ENCODE measurements at places on chromosomes 4 and X.

DNA sequence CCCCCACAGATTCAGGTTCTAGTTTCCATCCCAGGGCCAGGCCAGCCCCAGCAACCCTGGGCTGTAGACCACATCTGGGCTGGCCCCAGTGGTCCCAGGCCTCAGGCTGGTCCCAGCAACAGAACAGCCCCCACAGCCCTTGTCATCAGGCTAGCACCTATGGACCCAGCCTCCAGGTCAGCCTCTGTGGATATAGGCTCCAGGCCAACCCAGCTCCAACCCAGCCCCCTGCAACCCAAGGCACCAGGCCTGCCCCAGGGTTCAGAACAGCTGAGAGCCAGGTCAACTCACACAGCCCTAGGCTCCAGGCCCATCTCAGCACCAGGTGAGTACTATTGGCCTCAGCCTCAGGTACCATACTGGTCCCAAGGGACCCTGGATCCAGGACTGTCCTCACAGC lies 155.3 kb downstream of the PWWP3B start:
- H3K4me1 ChIP-seq: no peaks in the 10 kb centered on the region
- no peak overlapping the region for H3K4me3 ChIP-seq
- no peak overlapping the region for H3K27ac ChIP-seq
- no peak for DNase-seq
- no peaks in the 10 kb centered on the region for H3K27me3 ChIP-seq
- no peaks in the 10 kb centered on the region for H3K36me3 ChIP-seq

- H3K4me3 ChIP-seq: no peak overlapping the region
- H3K4me1 ChIP-seq: no peaks in the 10 kb centered on the region
- no peaks in the 10 kb centered on the region for H3K27me3 ChIP-seq
- H3K36me3 ChIP-seq: no peaks in the 10 kb centered on the region
Measured at GRCh38 chr4:182655340-182655739, 261.8 kb downstream of the DCTD start.

GRCh38 chr4:153156263-153156662 lies 48.0 kb upstream of the TRIM2 start:
- H3K27me3 ChIP-seq: no peaks in the 10 kb centered on the region
- peaks cover 7% of the 10 kb centered on the region for H3K4me1 ChIP-seq
- no peak overlapping the region for H3K27ac ChIP-seq
- no peaks in the 10 kb centered on the region for H3K36me3 ChIP-seq
- no peak overlapping the region for H3K4me3 ChIP-seq

- no peak overlapping the region for H3K27ac ChIP-seq
- DNase-seq: no peak
- no peaks in the 10 kb centered on the region for H3K4me1 ChIP-seq
- H3K4me3 ChIP-seq: no peak overlapping the region
Measured at GRCh38 chrX:49976682-49977197, 54.3 kb downstream of the CLCN5 start.

DNA sequence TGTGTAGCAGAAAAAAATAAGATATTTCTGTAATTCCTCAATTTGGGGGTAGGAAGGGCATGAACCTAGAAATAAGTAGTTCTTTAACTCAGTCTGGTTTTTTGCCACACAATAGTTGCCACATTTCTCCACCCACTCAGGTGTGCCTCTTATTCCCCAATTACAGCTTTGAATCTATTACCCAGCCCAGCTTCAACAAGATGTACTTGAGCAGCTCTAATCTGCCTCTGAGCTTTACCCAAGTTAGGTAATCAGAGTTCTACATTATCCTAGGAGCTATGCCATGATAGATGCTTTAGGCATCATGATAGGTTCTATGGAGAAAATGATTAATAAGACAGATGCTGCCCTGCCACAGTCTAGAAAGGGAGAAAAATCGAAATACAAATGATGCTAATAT lies 117.4 kb upstream of the GPRIN3 start:
- no peak overlapping the region for H3K4me3 ChIP-seq
- H3K4me1 ChIP-seq: no peaks in the 10 kb centered on the region
- H3K36me3 ChIP-seq: no peaks in the 10 kb centered on the region
- H3K27ac ChIP-seq: no peak overlapping the region
- H3K27me3 ChIP-seq: no peaks in the 10 kb centered on the region
- no peak for DNase-seq

GRCh38 chr4:149238097-149238496 lies 577.5 kb downstream of the IQCM start:
- H3K36me3 ChIP-seq: no peaks in the 10 kb centered on the region
- H3K27me3 ChIP-seq: no peaks in the 10 kb centered on the region
- H3K27ac ChIP-seq: no peak overlapping the region
- no peaks in the 10 kb centered on the region for H3K4me1 ChIP-seq
- no peak for DNase-seq

DNA sequence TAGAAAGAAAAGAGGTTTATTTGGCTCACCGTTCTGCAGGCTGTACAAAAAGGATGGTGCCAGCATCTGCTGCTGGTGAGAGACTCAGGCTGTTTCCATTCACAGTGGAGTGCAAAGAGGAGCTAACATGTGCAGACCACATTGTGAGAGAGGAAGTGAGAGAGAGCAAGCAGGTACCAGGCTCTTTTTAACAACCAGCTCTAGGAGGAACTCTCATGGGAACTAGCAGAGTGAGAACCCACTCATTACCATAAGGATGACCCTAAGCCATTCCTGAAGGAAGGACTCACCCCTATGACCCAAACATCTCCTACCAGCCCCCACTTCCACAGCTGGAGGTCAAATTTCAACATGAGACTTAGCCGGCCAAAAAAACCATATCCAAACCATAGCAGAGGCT lies 158.6 kb upstream of the ADGRL3 start:
- H3K27ac ChIP-seq: no peak overlapping the region
- no peaks in the 10 kb centered on the region for H3K27me3 ChIP-seq
- DNase-seq: no peak
- H3K36me3 ChIP-seq: no peaks in the 10 kb centered on the region
- H3K4me3 ChIP-seq: no peak overlapping the region

All from Panc1 (cell line).